Cortex of kidney (tissue), 1 donor: ENCODE measurements at places on chromosomes 7 and 10.

GRCh38 chr7:140051820-140052219, 10.9 kb downstream of the PARP12 start:
- DNase-seq, result no peak

DNA sequence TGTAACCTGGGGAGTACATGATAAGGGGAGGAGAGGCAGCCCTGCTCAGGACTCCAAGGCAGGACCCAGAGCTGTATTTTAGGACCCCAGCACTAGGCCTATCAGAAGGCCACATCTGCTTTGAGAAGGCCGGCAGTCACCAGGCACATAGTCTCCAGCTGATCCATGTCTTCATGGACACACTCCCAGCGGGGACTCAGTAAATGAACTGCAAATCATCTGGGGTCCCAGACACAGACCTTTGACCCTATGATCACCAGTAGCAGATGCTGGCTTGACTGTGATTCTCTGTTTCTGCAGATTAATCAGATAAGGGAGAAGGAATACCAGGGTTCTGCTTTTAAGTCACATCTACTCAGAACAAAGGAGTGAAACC, 341.4 kb upstream of the PODXL start:
- no peak for DNase-seq

DNA sequence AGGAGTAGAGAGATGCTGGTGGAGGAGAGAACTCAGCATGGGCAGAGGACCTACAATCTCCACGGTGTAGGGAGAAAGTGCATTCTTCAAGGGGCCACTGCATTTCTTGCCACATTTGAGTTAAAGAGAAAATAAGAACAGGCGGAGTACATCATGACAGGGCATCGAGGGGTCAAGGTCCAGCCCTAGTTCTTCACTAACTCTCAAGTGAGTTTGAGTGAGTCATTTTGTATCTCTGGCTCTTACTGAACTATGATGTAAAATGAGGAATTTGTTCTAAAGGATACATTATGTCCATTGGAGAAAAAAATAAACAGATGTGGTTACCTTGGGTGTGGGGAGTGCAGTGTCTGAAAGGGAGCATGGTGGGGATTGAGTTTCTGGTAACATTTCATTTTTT, 182.9 kb downstream of the XPNPEP1 start:
- DNase-seq, result no peak

GRCh38 chr7:5036446-5036845, 9.2 kb upstream of the RBAK start:
- no peak for DNase-seq

GRCh38 chr10:125034675-125035074, 92.8 kb downstream of the ZRANB1 start:
- no peak for DNase-seq

DNA sequence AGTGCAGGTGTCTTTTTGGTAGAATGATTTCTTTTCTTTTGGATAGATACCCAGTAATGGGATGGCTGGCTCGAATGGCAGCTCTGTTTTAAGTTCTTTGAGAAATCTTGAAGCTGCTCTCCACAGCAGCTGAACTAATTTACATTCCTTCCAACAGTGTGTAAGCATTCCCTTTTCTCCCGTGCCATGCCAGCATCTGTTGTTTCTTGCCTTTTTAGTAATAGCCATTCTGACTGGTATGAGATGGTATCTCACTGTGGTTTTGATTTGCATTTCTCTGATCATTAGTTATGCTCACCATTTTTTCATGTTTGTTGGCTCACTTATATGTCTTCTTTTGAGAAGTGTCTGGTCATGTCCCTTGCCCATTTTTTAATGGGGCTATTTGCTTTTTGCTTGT, 486.3 kb downstream of the GALNT17 start:
- no peak for DNase-seq

- DNase-seq, result no peak
Observed at GRCh38 chr7:32131091-32131490, 60.9 kb upstream of the PDE1C start.

- DNase-seq, result no peak
Observed at GRCh38 chr7:33649476-33650441, 255.6 kb upstream of the BMPER start.

GRCh38 chr7:50620433-50620832, 55.2 kb upstream of the DDC start:
- DNase-seq, result no peak

DNA sequence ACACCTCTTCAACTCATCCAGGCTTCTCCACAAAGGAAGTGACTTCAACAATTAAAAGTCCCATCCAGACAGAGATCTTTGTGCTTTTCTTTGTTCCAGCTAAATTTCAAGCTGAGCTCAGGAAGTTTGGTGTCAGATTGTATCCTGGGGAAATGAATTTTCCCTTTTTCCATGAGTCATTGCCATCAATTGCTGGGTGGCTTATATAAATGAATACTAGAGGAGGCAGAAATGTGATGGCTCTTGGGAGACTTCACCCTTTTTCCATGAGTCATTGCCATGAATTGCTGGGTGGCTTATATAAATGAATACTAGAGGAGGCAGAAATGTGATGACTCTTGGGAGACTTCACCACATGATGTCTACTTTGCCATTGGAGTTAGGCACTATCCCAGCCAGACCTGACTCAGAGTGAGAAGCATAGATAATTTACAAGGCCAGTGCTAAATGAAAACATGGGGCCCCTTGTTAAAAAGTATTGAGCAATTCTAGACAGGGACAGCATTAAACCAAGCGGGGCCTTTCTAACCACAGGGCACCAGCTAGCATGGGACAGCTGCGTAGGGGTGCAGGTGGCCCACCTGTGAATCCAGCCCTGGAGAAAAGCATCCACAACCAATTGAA, 339.2 kb upstream of the PODXL start:
- no peak for DNase-seq

DNA sequence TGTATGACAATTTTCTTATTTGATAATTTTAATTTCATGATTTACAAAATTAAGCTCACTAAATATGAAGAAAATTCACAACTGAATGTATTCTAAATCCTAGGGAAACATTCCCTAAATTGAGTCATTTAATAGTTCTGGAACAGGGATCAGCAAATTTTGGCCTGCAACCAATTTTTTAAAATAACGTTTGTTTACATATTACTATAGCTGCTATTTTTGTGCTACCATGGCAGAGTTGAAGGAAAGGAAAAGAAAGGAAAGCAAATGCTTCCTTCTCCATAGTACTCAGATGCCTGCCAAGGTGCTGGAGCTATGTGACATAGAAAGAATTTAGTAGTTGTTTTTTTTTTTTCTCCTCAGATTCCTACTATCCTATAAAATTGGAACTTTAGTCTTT, 1307.7 kb upstream of the LRRTM3 start:
- DNase-seq, result no peak

DNA sequence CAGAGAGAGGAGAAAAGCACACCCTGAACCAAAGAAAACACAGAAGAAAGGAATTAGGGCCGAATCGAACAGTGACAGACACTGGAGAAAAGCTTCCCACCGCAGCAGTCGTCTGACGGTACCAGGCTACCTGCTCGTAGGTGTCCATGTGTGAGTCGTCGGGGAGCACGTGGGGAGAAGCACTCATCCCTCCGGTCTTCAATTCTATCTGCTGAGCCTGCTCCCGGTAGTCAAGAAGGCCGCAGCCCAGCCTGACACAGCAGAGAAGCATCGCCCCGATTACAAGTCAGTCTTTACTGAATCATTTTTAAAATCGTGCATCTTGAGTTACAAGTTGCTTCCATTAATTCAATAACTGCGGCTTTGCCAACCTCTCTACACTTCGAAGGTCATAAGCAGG, 24.5 kb downstream of the PITRM1 start:
- DNase-seq, result no peak

DNA sequence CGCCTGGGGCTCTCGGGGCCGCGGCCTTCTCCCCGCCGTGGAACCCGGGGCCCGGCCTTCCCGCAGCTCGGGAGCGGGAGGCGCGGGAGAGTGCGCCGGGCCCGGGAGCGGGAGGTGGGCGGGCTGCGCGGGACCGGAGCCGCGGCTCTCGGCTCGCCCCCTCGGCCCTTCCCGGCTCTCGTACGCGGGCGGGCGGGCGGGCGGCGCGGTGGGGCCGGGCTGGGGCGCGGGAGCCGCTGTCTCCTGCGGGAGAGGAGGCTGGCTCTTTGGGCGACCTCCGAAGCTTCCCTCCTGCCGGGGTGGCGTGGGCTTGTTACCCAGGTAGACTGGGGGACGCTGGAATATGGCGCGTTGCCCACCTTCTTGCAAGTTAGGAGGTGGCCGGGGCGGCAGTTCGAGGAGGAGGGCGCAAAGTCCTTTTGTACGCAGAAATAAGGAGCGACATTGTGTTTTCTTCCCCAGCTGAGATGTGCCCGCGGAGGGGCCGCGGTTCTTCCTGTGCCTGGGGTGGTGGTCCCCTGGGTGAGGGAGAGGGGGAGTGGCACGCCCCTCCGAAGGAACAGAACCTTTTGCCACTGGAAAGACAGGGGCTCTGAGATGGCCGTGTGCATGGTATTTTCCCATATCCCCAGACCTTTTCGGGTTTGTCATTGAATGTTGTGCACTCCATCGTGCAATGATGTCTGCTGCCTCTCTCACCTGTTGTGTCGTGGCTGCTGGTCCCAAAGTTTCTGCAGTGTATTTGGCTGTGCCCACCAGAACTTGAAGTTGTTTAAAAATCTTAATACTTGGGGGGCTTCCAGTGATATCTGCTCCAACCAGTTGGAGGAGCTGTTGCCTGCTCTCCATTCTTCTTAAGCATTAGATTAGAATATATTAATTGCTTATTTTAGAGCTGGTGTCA, 844 bp downstream of the NRF1 start:
- no peak for DNase-seq

DNA sequence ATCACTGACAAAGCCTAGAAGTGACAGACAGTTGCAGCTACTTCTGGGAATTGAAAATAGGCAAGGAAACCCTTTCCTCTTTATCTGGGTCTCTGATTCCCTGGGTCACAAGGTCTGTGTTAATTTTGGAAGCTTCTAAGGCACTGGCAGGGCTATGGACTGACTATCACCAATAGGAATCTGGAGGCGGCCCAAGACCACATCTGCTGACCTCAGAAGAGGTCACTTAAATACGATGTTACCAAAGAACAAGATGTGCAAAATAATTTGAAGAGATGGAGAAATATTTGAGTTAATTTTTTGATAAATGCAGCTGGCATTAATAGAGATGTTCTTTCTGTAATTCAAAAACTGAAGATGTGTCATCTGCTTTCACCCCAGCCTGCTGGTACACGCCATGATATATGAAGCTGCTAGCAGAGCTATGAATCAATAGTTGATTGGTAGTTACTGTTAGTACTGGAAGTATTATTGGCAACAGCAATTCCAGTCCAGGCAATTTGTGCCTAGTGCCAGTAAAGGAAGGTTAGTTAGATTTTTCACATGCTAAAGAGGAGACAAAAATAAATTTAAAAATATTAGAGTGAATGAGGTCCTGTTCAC, 5.5 kb upstream of the STEAP4 start:
- DNase-seq, result no peak

DNA sequence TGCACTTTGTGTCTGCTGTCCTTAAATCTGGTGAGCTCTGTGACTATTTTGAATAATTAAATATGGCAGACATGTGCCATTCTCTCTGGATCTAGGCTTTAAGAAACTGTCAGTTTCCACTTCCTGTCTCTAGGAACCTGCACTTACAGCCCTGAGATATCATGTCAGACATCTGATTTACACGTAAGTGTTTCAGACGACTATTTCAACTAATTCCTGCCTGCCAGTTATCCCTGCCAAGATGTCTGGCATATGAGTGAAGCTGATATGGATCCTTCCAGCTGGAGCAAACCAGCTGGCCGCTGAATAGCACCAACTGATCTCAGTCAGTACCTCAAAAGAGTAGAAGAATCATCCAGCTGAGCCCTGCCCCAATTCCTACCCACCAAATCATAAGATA, 362.2 kb upstream of the SMIM30 start:
- no peak for DNase-seq

DNA sequence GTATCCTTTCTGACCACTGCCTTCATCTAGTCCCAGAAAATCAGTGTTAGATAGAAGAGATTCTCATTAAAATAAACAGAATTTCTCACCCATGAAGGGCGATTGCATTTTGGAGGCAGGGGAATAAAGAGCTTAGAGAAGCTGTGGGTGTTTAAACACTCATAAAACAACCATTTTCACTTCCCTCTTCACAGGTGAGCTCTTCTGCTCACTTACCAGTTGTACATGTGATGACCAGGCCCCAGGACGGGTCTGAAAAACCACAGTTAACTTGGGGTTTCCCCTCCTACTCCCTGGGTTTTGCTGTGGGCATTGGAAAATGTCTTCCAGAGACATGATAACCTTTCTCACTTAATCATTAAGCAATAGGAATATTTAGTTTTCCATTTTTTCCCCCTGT, 411.6 kb upstream of the DPP6 start:
- DNase-seq, result no peak

- DNase-seq, result no peak
Observed at GRCh38 chr7:22549667-22550513, 49.9 kb upstream of the STEAP1B start.

- DNase-seq, result no peak
Observed at GRCh38 chr10:37734971-37735370, 122.4 kb downstream of the ZNF248 start.

GRCh38 chr7:51233374-51233773, 83.2 kb downstream of the COBL start:
- DNase-seq, result no peak

DNA sequence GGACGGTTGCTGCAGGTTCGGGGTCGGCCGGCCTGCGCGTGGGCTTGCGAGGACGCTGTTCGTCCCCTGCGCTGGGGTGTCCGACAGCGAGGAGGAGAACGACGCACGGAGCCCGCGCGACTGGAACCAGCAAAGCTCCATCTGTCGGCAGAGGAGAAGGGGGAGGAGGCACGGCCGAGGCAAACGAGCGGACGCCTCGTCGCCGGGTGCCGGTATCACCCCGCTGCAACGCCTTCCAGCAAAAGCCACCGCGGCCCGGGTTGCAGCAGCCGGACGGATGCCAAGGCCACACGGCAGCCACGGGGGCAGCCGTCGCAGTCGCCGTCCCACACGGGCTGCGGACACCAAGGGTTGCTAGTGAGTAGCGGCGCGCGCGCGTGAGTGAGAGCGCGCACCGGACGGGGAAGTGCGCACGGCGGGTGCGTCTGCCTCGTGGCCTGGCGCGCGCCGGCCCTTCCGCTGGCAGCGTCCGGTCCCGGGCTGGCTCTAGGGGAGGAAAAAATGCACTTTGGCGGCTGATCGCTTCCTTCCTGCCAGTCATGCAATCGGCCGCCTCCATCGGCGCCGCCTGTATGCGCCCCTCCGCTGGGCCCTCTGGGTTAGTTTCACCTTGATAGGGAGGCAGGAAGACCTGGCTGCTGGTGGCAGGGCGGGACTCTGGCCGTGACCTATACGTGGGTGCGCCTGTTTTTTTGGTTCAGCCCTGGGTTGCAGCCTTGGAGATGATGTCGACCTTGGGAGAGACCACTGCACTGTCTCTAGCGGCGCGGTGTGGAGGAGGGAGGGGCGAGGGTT, 434 bp downstream of the STAMBPL1 start:
- DNase-seq, result no peak

DNA sequence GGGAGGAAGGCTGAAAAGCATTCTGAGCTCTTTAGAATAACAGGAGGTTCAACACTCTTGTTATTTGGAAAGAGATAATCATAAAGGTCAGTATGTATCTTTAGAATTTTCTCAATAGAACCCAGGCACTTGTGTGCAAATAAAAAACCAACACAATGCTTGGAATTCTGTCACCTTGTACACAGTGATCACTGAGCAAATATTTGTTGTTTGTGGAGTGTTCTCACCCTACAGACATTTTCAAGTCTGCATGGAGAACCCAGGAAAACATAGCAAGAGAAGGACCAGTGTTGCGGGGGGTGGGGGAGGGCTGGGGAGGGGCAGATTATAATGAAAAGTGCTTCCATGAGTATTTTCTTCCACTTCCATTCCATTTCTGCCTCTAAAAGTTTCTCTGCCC, 87.4 kb downstream of the FAM107B start:
- no peak for DNase-seq

- no peak for DNase-seq
Observed at GRCh38 chr7:69677881-69678493, 79.7 kb downstream of the AUTS2 start.
